ENCODE measurements at places on chromosomes 3 and 15. TPM values are rescaled to one million over a fixed set of nuclear protein-coding genes. Genes with fewer than 3 reads are reported as not detected.

The PARP15 gene
- polyA plus RNA-seq, result 0.13 TPM

The MYO5C gene
- 1.8 TPM for polyA plus RNA-seq

The RGMA gene
- polyA plus RNA-seq, result 4.4 TPM

The CCNB2 gene
- 1.5 TPM for polyA plus RNA-seq

The TRMT10C gene
- 9.1 TPM for polyA plus RNA-seq

The GOLGA8S gene
- polyA plus RNA-seq, result 0.26 TPM

The ZNF860 gene
- polyA plus RNA-seq, result 0.25 TPM

The GASK1A gene
- 3.7 TPM for polyA plus RNA-seq

The ADGRG7 gene
- 0.08 TPM for polyA plus RNA-seq

The SHISA5 gene
- polyA plus RNA-seq, result 64.2 TPM

The C3orf22 gene
- polyA plus RNA-seq, result not detected

The PAQR5 gene
- 0.31 TPM for polyA plus RNA-seq

The SNTN gene
- not detected for polyA plus RNA-seq

The C3orf80 gene
- 0.41 TPM for polyA plus RNA-seq

The VGLL3 gene
- 11.2 TPM for polyA plus RNA-seq

DNA sequence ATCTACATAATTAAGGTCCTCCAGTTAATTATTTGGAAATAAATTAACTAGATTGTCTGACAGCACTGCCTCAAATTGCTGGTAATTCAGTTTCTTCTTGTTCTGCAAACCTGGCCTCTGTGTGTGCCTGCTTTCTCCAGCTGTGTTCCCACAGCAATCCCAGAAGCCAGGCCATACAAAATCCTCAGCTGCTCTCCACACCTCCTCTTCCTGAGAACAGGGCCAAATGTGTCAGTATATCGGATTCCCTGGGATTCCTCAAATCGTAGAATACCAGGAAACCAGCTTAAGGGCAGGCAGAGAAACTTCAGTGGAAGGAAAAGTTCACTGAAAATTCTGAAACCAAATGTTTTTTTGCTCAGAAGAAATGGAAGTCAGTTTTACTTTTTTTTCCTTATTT, 261.4 kb downstream of the ZMAT3 start:
- no peak for DNase-seq

- DNase-seq, result no peak
Measured at GRCh38 chr3:109025896-109026295, 72.2 kb upstream of the GUCA1C start.

DNA sequence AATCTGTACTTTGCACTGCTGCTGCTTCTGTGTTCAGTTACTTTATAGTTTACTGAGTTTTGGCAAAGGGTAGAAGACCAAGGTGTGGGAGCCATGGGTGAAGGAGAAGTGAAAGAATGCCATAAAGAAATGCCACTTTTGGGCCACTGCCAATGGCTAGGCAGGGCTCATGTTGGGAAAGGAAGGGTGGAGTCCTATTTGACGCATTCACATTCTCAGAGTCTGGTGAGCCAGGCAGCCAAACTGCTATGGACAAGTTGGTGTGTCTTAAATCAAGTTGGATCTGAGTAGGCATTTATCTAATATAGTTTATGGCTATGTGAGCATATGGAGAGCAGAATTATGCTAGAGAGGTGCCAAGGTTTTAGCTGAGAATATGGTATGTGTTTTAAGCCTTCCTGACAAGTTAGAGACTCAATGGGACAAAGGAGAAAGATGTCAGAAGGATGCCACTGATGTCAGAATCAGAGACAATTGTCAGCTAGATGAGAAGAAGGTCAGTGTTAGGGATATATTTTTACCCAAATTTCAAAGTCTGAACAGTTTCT, 296.1 kb downstream of the AGBL1 start:
- DNase-seq, result no peak

DNA sequence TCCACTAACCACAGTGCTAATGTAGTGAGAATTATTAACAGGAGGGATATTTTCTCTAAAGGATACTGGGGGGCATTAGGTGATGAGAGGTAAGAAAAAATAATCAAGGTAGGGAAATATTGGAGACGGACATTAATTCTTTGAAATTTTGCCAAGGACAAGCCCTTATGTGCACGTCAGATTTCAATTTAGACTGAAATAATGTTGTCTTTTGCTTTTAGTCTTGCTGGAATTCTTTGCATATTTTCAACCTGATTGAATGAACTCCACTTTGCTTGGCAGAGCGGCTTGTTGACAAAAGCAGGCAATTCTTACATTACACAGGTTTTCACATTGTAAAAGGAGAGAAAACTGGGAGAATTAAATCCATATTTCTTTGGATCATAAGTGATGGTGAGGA, 25.0 kb upstream of the C3orf52 start:
- no peak for DNase-seq

GRCh38 chr15:52749258-52749657, 40.9 kb downstream of the ONECUT1 start:
- no peak for DNase-seq

GRCh38 chr15:53323191-53323590, 436.3 kb downstream of the WDR72 start:
- no peak for DNase-seq

GRCh38 chr3:189724356-189724755, 93.2 kb downstream of the TP63 start:
- no peak for DNase-seq

GRCh38 chr3:16338999-16339398, 74.0 kb downstream of the OXNAD1 start:
- DNase-seq, result no peak

- DNase-seq, result no peak
Measured at GRCh38 chr15:47439146-47440111, 277.9 kb upstream of the SEMA6D start.

GRCh38 chr3:19543212-19543841, 390.7 kb downstream of the EFHB start:
- DNase-seq, result no peak

GRCh38 chr3:112682361-112682760, 41.4 kb upstream of the CCDC80 start:
- no peak for DNase-seq

GRCh38 chr15:90286678-90287077, 21.2 kb downstream of the NGRN start:
- DNase-seq, result no peak

GRCh38 chr3:133662278-133662651, 524 bp upstream of the TOPBP1 start:
- DNase-seq, result no peak

DNA sequence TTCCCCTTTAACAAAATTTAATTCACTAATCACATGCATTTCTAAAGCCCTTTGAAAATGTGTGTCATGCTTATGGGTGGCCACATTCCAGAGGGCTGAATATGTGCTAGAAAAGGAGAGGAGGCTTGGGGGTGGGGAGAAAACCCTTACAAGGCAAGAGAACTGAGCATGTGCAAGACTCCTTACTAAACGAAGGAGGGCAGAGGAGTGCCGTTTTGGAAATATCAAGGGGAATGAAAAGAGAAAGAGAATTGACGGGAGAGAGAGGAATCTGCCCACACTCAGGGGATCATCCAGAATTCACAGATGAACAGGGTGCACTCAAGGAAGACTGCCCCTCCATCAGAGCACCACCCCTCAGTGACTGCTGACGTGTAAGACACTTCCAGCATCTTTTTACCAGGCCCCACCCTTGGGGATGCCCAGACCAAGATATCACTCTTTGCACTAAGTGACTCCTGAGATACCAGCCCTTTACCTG, 37.9 kb upstream of the TSC22D2 start:
- DNase-seq, result peak; percentile 71

DNA sequence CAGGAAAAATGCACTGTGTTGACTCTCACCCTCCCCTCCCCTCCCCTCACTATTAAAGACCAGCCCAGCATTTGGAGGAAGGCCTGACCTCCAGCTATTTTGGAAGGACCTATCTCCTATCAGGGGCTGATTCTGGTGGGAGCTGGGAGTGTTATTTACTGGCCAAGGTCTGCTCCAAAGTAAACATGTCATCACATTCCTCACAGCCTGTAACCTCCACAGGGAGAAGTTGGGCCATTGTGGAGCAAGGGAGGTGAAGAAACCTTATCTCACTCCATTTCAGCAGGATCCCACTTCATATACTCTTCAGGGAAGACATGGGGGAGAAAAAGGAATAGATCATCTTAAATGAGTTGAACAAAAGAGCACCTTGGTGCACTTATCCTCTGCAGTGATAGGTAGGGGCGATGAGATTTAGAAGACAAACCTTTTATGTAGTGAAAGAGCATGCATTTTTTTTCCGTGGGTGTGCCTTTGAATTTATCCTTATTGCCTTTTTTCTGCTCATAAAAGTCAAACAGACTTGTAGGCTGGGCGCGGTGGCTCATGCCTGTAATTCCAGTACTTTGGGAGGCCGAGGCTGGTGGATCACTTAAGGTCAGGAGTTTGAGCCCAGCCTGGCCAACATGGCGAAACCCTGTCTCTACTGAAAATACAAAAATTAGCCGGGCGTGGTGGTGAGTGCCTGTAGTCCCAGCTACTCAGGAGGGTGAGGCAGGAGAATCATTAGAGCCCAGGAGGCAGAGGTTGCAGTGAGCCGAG, 15.6 kb upstream of the FLNB start:
- no peak for DNase-seq

- DNase-seq, result no peak
Measured at GRCh38 chr15:91214675-91215590, 114.9 kb downstream of the SV2B start.

GRCh38 chr15:85457392-85457968, 77.1 kb downstream of the AKAP13 start:
- DNase-seq, result no peak

GRCh38 chr3:67389176-67389575, 265.2 kb downstream of the SUCLG2 start:
- no peak for DNase-seq

DNA sequence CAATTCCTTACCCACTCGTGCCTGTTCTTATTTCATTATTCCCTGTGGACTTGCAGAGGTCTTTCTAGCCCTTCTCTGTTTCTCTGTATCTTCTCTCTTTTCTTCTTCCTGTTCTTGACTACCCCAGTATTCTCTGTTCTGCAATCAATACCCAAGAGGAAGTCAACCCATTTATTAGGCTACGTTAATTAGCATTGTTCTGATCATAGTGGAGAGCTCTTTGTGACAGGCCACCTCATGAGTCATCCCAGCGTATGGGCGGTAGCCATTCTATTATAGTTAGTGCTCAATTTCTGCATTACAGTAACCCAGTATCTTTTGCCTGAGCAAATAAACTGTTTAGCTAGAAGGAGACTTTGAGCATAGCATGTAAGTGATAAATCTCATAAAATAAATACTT, 259.5 kb upstream of the GRM7 start:
- DNase-seq, result no peak

DNA sequence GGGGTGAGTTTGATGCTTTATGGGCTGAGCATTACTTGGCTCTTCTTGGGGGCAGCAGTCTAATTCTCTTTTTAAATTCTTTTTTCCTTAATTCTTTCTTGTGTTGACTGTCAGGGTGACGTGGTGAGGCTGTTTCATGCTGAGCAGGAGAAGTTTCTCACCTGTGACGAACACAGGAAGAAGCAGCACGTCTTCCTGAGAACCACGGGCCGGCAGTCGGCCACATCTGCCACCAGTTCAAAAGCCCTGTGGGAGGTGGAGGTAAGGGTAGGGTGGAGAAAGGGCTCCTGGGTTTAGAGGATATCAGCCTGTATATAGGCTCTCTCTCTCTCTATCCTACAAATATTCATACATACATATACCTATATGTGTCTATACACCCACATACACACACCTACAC, 152.3 kb downstream of the ITPR1 start:
- no peak for DNase-seq

DNA sequence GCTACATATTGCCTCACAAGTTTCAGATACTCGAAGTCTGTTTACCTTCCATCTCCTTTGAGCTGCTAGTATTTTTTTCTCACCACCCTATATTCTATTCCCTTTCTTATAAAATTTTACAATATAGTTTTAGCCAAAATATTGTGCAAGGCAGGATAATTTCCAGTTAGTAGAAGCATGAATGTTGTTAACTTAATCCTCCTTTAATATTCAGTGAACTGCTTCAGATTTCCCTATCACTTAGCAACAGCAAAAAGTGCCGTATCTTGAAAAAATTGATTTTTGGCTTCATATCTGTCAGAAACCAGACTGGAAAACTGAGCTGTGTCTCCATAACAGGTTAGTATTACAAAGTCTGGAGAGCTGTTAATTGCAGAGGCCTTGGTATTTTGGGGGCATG, 24.0 kb downstream of the PLSCR4 start:
- no peak for DNase-seq

- no peak for DNase-seq
Measured at GRCh38 chr3:27521179-27521871, 37.1 kb upstream of the SLC4A7 start.

DNA sequence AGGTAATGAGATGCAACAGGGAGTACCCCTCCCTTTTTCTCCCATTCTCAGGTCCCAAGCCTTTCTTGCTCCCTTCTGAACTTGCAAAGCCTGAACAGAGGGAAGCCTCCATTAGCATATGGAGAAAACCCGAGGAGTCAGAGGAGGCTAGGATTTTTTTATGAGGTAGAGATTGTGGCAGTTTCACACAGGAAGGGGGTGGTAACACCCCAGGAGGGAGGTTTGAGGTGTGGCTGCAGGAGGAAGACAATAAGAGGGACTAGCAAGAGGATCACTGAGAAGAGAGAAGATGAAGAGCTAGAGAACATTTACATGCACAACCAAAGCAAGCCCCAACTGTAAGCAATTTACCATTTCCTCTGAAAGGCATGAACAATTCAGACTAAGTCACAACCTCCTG, 322.7 kb downstream of the SV2B start:
- DNase-seq, result no peak

GRCh38 chr3:157746391-157746790, 243.2 kb upstream of the VEPH1 start:
- no peak for DNase-seq

DNA sequence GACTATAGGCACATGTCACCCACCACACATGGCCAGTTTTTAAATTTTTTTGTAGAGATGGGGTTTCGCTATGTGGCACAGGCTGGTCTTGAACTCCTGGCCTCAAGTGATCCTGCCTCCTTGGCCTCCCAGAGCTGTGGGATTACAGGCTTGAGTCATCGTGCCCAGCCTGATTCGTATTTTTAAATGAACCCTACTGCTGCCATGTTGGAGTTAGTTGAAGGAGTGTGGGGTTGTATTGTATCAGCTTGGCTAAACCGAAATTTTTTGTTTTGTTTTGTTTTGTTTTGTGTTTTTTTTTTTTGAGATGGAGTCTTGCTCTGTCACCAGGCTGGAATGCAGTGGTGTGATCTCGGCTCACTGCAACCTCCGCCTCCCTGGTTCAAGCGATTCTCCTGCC, 11.8 kb upstream of the ZNF770 start:
- DNase-seq, result no peak

GRCh38 chr3:101203411-101203810, 117.0 kb downstream of the IMPG2 start:
- no peak for DNase-seq

DNA sequence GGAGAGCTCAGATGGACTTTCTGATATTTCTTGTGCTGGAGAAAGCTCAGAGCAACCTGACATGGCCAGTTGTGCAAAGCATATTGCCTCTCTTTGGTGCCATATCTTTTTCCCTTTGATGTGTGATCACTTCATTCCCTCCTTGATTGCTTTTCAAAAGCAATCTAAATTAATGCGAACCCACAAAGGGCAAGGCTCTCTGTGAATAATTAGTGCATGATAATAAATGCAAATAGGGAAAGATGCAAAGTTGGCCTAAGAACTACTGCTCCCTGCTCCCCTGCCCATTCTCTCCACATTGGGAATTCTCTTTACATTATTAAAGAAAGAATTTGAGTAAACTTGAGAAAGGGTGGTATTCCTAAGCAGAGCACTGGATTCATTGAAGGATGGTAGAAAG, 60.9 kb downstream of the SRGAP3 start:
- no peak for DNase-seq

GRCh38 chr3:176696816-176697215, 500.5 kb downstream of the TBL1XR1 start:
- no peak for DNase-seq
